ENCODE measurements at places on chromosomes 2 and 18.
A peak's percentile ranks its signal among the peaks of the same experiment; 100 is the strongest.

DNA sequence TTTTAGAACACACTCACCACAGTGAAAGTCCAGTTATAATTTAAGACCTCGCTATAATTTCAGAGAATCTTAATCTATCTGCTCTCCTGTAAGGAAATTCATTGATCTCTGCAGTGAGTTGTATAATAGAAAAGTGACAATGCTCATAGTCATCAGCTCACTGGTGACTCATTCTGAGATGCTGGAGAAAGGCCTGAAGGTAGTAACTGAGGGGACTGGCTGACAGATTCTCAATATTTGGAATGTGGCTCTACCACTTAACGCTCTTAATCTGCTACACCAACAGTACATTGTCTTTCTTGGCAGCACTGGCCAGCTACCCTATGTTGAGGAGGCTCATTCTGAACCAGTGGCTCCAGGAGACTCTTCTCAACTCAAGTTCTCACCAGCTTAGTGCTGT is 246.1 kb downstream of the RPRM start:
- no peak for DNase-seq

DNA sequence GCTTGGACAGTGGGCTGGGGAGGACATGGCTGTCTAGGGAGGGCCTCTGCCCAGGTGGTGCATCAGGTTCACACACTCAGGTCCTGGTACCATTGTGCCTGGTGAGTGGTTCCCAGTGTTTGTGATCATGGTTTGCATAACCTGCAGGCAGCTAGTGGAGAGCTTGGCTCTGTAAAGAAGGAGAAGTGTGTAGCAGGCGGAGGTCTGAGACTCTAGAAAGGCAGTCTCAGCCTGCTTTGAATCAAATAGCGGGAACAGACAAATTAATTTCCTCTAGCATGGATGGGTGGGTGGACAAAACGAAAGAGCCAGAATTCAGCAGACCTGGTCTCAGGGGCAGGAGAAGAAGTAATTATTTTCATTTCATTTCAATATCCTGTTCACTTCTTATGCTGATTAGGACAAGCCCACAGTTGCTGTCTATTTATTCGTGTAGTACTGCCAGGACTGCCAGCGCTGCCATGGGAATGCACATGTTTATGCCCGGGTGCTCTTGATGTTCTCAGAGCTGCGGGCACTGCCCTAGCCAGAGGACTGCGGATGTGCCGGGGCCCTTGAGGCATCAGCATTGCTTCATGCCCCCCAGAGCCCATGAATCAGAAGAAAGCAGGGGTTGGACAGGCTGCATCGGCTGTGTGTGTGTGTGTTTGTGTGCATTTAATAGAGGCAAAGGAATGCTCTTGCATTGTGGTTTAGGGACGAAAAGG is 45.4 kb upstream of the DLX2 start:
- DNase-seq: no peak

DNA sequence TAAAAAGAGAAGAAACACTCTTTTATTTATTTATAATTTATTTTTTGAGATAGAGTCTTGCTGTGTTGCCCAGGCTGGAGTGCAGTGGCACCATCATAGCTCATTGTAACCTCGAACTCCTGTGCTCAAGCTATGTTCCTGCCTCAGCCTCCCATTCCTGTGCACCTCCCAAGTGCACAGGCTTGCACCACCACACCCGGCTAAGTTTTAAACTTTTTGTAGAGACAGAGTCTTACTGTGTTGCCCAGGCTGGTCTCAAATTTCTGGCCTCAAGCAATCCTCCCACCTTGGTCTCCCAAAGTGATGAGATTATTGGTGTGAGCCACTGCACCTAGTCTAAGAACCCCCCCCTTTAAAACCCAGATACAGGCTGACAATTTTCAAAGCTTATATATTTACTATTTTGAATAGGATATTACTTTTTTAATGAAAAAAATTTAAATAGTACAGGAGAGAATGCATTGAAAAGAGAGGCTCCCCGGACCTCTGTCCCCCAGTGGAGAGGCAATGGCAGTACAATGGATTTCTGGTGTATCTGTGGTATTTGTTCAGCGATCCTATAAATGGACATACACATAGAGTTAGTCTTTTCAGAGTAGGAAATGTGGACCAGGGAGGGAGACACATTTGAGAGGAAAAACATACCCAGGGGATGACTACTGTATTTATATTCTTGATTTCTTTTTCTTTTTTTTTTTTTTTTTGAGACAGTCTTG is 48.1 kb upstream of the CNOT11 start:
- peak; percentile 35 for DNase-seq

DNA sequence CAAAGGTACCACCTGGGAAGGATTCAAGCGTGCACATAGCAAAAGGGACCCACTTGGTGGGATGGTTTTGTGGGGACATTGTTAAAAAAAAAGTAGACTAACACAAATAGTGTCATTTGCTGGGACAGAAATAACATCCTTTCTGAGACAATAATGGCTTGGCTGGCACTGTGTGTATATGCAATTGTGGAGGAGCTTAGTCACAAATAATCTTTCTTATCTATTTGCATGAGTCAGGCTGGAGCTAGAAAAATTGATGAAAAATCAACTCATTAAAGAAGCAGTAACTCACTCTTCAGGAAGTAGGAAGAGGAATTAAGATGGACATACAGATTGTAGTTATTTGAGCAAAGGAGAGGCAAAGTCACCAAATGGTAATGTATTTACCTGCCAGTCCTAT is 29.5 kb upstream of the ITGB6 start:
- DNase-seq: no peak

- DNase-seq: peak; percentile 28
These were observed 126.8 kb downstream of the ZNF521 start for GRCh38 chr18:25225151-25225550.

DNA sequence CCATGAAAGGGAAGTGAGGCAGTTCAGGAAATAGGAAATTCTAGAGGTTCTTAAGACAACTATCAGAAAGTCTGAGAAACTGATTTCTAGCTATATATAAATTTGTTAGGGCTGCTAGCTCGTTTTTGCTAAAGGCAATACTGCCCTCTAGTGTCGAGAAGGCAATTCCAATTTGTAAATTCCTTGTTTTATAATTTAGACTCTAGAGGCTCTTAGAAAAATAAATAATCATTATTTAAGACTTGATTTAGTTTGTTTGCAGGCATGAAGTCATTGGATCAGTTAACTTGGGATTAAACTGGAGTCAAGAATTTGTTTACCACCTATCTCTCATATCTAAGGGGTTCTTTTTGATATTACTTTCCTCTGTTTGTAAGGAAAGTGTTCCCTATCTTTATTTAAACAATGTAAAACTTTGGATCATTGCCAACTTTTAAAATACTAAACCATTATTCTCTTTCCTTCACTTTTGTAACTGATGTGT is 66.2 kb downstream of the ACVR2A start:
- DNase-seq: peak; percentile 71

DNA sequence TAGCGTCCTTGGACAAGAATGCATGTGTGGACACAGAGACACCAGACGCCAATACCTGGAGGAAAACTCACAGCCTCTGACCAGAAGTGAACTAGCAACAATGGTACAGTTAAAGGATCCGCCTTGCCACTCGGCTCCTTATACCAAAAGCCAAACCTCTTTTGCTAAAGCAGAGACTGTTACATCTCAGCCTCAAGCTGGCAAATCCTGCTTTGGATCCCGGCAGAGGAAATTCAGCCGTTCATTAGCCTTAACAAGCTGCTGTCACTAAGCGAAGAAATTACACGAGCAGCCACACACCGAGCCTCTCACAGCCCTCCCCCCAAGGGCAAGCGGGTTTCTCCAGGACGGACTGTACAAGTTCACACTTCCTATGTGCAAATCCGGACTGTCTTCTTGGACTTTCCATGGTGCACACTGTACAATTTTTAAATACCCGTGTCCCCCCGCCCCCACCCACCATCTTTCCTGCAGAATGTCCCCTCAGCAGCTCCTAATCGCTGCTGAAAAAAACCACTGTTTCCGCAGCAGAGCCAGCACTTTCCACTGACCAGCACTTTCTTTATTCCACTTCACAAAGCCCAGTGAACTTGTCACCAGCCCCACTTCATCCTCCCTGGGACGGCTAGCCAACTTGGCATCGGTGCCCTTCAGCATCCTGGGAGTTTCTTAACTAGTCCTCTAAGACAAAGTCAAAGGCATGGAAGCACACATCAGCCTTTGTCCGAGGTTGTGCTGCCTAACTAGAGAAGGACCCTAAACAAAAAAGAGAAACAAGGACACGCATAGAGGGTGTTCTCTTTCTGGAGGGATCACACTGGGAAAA is 1.5 kb downstream of the KLF7 start:
- DNase-seq: peak; percentile 21

DNA sequence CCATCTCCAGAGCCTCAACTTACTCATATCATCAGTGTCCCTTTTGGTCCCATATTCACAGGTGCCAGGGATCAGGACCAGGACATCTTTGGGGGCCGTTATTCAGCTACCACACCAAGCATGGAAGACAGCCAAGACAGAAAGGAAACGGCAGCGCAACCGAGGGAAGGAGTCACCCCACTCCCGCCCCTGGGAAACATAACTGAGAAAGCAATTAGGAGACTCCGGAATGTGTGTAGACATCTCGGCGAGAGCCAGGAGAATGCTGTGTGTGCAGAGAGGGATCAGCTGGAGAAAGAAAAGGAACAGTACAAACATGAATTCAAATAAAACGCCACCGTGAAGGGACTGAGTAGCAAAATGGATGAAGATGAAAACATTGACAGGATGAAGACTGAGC is 13.4 kb upstream of the BOK start:
- DNase-seq: no peak

DNA sequence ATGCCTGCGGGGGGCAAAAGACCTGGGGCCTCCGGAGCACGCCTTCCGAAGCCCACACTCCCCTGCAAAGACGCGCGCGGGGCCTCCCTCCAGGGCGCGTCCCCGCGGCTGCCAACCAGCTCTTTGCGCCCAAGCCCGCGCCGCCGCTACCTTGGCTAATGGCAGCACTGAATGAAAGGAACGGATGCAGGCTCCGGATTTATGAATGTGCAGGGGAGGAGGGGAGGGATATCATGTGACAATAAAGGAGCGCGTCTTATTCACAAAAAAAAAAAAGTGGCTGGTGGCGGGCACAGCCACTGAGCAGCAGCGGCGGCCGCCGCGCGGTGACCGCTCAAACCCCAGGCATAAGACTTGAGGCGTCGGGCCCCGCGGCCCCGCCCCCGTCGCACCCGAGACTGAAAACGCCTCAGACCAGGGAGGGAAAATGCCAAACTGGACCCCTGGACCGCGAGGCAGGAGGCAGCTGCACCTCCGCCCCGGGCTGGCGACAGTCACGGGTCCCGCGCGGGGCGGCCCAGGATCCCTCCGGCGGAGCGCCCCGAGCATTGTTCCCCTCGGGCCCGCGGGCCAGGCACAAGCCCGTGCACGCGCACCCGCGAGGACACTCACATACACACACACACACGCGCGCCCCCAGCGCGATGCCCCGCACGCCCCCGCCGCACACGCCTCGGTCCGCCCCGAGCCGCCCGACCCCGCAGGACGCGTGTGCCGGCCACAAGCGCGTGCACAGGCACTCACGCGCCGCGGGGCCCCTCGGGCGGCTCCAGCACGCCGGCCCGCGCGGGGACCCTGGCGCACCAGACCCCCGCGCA is 1.6 kb downstream of the SPRED2 start:
- DNase-seq: peak; percentile 98

DNA sequence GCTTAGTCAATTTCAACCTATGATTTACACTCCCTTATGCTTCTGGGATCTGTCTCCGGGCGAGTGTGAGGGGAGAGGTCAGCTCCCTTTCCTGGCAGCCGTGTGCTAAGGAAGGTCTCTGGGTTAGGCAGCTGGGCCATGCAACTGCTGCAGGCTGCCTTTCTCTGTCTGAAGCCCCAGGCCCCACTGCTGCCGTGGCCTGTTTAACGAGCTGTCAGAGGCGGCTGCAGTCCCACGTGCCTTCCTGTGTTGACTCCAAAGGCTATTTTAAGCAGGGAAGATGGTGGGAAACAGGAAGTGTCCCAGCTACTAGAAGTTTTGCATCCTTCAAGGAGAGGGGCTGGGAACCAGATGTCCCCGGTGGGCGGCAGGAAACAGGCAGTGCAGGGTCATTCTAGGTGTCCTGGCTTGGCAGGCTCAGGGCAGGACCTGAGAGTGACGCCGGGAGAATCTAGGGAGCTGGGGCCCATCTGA is 186.4 kb downstream of the TNS1 start:
- peak; percentile 34 for DNase-seq

GRCh38 chr18:59639821-59640220 is 57.4 kb downstream of the CCBE1 start:
- no peak for DNase-seq

GRCh38 chr18:45456090-45457021 is 158.9 kb upstream of the SLC14A2 start:
- peak; percentile 18 for DNase-seq

GRCh38 chr2:46098621-46099062 is 198.6 kb upstream of the EPAS1 start:
- DNase-seq: no peak

DNA sequence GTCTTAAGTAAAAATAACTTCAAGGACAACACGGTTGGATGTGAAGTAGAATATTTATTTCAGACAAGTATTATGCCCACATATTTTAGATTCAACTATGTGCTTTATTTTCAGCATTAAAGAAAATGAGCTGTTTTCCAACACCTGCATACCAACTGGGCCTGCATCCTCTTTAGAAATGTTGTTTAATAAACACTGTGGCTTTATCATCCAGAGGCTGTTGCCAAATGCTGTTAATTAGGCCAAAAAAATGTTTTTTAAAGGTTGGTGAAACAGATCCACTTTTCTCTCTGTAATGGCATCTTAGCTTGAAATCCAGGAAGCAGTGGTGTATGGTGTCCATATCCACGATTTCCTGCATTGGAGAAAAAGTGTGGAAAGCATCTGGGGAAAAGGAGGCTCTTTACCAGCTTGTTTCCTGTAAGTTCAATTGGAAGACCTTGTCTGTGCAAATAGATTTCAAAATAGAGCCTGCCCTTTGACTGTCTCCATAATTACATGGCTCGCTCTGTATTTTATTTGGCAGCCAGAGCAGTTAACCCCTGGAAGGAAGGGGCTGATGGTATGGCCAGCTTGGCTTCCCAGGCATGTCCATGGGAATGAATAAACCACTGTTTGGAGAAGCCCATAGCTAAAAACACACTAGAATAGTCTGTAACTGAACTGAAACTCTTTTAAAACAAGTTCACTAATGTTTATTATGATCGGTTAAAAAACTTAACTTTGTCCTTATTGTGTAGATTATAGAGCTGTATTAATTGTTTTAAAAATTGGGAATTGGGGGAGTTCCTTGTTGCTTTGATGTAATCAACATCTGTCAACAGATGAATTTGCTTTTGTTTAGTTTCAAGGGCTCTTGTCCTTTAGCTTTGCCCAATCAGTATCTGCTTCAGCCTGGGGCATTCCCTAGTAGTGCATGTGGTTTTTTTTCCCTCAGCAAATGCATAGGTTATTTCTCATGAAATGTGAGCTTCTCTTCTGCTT is 33.0 kb upstream of the DLX1 start:
- no peak for DNase-seq

DNA sequence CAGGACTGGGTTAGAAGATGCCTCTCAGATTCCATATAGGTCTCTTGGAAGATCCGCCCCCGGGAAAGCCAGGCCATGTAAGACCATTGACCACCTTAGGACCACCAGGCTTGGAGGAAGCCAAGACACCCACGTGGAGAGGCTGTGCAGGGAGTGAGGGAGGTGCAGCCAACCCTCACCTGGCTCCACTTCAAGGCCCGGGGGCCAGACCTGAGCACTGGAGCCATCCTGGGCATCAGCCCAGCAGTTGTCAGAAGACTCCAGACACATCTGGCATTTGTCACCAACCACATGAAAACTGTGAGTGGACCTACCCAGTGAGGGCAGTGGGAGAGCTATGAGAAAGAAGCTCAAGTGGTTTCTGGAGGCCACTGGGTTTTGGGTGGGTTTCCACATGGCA is 214.4 kb downstream of the MYT1L start:
- DNase-seq: no peak
